ENCODE measurements at places on chromosomes 7 and 10.

DNA sequence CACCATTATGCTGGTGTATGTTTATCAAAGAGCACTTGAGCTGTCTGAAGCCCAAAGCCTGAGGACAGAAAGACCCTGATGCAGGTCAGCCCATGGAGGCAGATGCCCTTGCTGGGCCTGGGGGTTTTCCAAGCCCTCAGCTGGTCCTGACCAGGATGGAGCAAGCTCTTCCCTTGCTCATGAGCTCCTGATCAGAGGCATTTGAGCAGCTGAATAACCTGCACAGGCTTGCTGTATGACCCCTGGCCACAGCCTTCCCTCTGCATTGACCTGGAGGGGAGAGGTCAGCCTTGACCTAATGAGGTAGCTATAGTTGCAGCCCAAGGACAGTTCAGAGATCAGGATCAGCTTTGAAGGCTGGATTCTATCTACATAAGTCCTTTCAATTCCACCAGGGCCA is 13.0 kb downstream of the AQP1 start:
- peak; percentile 6 for DNase-seq

DNA sequence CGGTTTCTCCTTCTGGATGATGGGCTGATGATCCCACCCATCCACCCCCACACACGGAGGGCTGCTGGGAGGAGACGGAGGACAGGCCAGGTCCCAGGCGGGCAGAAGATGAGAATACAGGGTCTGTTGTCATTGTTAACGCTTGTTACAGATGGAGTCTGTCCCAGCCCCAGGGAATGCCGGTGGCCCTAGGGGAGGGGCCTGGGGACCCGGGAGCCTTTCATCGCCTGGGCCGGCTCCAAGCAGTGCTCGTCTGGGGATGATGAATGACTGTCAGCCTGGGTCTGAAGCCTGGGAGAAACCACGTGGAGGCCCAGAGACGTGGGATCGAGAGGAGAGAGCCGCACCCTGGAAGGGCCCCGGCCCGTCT is 69.2 kb downstream of the UNCX start:
- no peak for DNase-seq

GRCh38 chr10:22554461-22555182 is 159.8 kb downstream of the PIP4K2A start:
- DNase-seq = no peak

GRCh38 chr10:78458983-78459638 is 425.4 kb downstream of the RPS24 start:
- no peak for DNase-seq

DNA sequence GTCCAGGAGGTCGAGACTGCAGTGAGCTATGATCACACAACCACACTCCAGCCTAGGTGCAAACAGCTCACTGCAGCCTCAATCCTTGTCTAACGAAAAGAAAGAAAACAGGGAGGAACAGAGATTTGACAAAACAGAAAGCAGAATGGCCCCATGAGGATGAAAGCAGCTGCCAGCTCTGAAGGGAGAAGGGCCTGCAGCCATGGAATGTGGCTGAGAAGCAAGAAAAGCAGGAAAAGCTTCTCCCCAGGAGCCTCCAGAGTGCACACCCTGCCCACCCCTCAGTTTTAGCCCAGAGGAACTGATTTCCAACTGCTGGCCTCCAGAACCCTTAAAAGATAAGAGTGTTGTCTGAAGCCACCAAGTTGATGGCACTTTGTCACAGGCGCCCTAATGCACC is 13.0 kb downstream of the ESYT2 start:
- DNase-seq = no peak

- DNase-seq = no peak
Measured at GRCh38 chr7:40580776-40581175, 446.0 kb downstream of the SUGCT start.

DNA sequence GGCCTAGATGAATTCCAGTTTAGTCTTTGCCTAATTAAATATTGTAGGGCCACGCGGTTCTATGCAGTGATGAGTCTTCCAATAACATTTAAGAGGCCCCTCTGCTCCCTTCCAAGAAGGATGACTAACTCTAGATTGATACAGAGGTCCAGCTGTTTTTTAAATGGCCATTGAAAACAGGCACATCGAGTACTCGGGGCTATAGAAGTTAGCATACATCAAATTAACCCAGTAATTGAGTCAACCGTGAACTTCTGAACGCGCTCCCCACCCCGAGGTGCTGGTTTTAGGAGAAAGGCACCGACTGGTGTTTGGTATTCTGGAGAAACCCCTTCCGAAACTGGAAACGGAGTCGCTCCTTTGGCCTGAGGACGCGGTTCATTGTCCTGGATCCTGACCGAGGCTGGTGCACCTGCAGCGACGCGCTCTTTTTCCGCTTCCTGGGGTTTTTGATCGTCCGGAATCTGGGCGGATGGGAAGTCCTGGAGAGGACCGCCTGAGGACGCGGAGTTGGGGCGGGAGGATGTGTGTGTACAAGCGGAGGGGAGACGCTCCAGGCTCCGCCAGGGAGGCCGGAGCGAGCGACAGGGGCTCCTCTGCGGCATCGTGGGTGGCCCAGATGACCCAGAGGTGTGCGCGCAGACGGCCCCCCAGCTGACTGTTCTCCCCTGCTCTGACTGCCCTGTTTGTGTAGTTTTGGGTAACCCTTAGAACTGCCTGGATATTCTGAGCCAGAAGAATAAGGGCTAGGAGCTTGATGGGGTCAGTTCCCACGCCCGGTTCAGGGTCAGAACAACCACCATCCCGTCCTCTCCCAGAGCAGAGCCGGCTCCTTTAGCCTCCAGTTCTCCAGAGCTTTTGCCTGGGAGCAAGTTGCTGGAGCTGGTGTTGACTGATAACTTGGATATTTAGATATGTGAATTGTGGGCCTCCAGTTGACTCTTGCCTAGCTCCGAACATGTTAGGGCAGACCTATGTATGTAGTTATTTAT is 711 bp downstream of the FAM221A start:
- DNase-seq = peak; percentile 54

GRCh38 chr7:64947252-64948000 is 43.4 kb downstream of the ZNF117 start:
- DNase-seq = no peak

- DNase-seq = no peak
Measured at GRCh38 chr7:69845721-69846495, 247.6 kb downstream of the AUTS2 start.

DNA sequence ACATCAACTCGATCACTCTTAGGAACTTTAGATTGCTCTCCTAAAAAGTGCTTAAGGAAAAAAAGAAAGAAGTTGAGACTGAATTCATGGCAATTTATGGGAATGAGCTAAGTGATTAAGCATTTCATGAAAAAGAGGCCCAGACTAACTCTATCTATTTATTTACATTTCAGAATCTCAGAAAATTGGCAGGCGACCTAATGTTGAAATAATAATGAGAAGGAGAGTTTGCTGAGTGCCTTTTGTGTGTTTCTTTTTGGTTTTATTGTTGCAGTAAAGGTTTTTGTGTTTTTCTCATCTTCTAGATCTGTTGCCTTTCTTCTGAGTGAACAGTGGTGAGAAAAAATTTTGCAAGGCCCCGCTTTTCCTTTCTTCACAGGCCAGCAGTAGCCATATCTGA is 3.8 kb downstream of the GRK5 start:
- DNase-seq = no peak

DNA sequence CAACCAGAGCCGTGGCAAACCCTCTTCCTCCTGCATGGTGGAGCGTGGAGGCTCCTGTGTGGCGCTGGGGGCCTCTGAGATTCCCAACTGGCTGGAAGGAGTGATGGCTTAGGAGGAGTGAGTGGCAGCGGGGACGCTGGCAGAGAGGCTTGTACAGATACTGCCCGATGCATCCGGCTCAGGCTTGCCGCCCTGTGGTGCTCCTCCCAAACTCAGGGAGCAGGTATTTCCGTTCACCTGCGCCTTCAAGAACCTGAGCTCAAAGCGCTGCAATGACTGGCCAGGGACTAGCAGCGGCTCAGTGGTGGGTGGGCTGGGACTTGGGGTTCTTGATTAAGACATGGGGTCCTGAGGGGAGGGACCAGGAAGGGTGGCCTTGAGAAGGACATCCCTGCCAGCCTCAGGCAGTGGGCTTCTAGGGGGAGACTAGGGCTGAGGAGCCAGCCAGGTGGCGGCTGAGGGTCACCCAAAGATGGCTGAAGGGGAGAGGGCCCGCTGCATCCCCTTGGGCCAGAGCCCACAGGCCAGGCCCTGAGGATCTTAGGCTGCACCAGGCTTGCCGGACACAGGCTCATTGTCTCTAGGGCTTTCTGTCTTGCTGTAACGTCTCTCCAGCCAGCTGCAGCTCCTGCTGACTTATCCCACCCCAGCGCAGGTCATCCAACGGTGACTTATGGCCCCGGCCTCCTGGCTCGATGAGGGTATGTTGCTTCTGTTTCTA is 3.2 kb downstream of the ZNF775 start:
- DNase-seq = no peak

DNA sequence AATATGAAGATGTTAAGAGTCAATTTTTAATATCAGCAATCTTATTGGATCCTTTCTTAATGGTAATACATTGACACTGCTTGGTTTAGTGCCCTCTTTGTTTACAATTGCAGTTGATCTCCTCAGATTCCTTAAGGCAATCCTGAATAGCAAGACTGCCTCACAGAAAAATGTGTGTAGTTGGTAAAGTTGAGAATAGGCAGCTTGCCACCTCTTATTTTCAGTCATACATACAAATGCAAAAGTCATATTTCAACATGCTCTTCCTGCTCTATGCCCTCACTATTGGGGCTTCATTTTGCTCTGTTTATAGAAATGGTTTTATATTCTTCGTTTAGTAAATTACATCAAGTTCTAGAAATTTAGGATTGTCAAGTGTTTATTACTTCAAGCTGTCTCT is 661.1 kb upstream of the ANKRD30A start:
- no peak for DNase-seq

DNA sequence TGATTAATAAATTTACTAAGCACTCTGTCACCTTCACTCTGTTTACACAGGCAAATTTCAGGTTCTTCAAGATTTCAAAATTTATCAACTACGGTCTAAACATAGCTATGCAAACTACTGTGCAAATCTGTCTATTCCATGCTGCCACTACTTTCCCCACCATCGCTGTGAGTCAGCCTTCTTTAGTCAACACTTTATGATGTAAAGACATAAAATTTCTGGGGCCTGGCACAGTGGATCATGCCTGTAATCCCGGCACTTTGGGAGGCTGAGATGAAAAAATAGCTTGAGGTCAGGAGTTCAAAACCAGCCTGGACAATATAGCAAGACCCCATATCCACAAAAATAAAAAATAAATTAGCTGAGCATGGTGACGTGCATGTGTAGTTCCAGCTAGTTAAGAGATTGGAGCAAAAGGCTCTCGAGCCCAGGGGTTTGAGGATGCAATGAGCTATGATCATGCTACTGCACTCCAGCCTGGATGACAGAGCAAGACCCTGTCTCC is 42.6 kb downstream of the CNOT4 start:
- DNase-seq = no peak

GRCh38 chr7:132318352-132319318 is 257.6 kb downstream of the PLXNA4 start:
- peak; percentile 77 for DNase-seq

DNA sequence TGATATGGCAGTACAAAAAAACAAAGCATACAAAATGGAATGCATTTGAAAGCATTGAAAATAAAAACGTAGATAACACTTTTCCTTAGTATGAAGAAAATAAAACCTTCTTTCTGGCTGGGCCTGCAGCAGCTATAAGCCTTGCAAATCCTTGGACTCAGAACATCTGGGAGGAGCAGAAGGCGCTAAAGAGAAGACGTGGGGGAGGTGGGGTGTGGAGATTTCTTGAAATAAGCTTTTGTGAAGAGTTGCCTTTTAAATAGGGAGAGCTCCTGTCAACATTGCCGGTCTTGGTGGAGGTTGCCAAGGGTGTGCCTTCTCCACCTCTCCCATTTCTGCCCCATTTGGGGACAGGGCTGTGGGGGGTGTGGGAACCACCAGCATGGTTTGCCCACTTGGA is 128.7 kb downstream of the TMEM178B start:
- no peak for DNase-seq

DNA sequence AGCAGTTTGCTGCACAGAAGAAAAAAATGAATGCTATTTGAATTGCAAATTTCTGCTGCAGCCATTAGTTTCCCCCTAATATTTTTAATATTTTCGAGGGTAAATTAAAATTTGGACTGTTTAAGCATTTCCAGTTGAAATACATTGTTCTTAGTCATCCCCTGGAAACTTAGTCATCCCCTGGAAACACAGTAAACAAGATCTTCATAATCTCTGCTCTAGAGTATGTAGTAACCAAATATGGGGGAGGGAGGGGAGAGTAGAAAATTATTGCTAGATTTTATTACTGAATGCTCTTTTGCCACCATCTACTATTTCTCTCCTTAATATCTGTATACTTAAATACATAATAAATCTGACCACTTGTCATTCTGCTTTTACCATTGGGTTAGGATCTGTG is 1053.3 kb downstream of the SORCS1 start:
- no peak for DNase-seq

GRCh38 chr7:129845178-129845971 is 107.4 kb downstream of the UBE2H start:
- no peak for DNase-seq

DNA sequence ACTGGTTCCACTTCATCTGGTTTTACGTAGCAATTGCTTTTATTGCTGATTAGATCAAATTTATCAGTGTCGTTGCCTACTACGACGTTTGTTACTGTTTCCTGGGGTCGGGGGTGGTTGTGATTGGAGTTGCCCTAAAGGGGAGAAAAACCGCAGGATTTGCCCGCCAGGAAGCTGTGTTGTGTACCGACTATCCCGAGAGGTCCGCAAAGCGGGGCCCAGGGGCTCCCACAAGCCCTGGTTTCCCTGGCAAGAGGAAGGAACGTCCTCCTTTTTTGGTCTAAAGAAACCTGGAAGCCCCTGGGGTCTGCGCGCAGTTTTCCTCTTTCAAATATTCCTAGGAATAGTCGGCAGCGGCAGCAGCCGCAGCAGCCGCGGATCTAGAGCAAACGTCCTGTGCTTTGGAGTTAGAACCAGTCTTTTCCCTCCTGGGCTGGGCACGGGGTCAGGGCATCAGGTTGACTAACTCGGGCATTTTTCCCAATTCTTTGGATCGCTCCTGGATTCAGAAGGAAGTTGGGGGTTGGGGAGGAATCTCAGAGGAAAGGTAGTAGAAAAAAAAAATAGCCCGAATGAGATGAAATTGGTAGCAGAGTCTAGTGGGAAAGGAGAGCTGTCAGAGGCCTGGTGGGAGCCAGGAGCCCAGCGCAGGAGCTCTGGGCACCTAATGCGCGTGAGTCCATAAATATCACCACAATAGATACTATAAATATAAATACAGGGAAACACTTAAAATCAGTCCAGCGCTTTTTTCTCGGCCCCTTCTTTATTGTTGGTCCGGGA is 4.6 kb downstream of the VAX1 start:
- no peak for DNase-seq
